ENCODE measurements at places on chromosomes 4 and X.

DNA sequence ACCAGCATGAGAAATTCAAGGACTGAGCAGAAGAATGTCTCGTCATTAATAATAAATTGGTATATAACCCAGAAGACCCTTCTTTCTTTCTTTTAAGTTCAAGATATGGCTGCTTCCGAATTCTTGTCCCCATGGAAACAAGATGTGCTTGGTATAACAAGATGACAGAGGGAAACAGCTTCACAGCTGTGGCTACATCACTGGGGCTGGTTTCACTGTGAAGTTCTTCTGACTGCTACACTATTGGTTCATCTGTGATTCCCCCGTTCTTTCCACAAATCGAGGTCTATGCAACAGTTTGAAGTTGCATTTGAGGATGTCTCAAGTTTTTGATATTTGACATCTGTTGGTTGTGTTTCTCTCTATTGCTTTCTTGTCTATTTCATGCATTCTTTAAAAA, 12.3 kb upstream of the DTHD1 start:
- DNase-seq: no peak

DNA sequence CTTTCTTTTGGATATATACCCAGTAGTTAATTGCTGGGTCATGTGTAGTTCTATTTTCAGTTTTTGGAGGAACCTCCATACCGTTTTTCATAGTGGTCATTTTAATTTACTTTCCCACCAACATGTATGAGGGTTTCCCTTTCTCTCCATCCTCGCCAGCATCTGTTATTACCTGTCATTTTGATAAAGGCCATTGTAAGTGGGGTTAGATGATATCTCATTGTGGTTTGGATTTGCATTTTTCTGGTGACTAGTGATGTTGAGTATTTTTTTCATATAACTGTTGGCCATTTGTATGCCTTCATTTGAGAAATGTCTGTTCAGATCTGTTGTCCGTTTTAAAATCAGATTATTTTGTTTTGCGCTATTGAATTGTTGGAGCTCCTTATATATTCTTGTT, 28.8 kb upstream of the CXCL2 start:
- no peak for DNase-seq

DNA sequence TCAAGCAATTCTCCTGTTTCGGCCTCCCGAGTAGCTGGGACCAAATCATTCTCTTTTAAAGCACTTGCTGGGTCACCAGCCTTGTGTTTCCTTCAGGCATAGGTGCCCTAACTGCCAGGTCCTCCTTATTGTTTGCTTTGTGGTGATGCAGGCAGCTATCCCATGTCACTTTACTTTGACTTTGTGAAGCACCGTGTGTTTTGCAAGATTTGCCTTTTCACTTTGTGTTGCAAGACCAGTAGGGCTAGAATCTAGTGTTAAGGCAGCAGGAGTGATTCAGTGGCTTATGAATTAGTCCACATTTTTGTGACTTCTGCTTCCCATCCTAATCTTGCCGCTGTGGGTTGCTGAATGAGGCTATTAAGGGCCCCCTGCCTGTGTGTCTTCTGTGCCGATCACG, 20.2 kb downstream of the SYAP1 start:
- DNase-seq: no peak

DNA sequence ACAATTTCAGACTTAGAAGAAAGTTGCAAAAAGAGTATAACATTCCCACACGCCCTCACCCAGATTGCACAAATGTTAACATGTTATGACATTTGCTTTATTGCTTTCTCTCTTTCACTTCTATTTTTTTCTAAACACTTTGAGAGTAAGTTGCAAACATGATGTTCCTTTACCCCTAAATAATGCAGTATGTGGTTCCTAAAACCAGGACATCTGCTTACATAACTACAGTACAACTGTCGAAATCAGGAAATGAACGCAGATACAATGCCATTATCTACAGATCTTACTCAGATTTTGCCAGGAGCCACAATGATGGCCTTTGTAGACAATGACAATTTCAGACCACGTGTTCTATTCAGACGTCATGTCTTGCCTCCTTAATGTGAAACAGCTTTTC, 22.4 kb downstream of the SH3TC1 start:
- DNase-seq: no peak

DNA sequence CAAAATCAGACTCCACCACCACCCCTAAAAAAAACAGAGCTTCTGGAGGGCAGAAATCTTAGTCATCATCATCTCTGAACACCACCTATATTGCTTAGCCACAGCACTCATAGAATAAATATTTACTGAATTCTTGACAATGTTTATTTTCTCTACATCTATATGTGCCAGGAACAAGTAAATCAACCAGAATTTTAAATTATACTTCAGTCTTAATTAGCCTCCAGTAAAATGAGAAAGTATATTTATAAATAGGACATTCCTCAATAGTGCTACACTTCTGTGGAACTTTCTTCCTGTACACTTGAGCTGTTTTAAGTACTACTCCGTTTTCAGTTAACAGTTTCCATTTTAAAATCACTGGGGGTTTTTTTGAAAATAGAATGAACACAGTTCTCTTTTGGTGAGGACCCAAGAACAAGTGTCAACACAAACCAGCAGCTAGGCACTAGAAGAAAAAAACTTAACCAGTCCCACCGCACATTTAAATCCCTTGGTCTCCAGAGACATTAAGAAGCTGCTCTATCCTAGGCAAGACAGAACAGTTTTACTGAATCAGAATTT, 25.5 kb downstream of the SMIM14 start:
- no peak for DNase-seq

DNA sequence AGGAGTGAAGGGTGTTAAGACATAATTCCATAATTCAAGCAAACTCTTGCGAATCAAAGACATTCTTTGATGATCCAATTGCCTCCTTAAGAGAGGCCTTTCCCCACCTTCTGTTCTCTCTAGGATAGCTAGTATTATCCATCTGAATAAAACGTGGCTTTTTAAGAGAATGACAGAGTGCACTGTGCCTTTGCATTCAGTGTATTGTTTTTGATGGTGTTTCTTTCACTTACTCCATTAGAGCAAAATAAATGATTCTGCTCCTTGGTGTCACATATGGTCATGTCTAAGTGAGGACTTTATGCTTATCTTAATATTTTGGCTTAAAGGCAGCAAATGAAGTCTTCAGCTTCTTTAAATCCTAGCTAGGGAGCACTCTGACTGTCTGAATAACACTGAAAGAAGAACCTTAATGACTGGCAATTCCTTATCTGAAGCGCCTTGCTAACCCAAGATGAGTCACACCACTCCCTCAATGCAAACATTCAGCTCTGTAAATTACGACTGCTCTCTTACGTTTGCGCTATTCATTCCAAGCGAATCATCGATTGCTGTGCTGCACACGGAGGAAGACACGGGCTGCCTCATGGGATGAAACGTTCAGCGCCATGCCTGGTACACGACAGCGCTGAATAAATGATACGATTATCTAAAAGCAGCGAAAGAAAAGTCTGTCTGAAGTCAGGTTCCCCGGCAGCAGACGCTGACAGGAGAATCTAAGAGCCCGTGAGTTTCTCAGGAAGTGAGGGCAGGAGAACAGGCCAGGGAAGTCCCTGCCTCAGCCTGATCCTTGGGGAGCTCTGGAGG, 35.1 kb upstream of the GEMIN8 start:
- no peak for DNase-seq

- no peak for DNase-seq
Observed at GRCh38 chr4:3228881-3229280, 20.1 kb upstream of the MSANTD1 start.

GRCh38 chrX:13776387-13776786, 40.5 kb downstream of the GPM6B start:
- DNase-seq: no peak

DNA sequence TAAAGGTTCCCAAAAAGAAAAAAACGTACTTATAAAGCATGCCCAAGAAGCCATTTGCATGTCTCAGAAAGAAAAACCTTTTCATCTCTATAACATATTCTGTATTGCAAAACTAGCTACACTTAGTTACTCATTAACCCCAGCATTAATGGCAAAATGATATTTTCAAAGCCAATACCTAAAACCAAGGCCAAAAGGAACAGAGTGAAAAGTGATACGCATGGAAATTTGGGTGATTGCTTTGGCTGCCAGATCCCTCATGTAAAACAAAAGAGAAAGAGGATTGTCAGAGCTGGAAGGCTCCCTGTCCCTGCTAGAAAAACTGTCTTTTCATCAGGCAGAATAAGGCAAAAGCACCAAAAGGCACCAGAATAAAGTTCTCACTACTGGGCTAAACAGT, 46.8 kb upstream of the RADX start:
- no peak for DNase-seq

GRCh38 chr4:10963958-10964703, 279.6 kb upstream of the CLNK start:
- no peak for DNase-seq

DNA sequence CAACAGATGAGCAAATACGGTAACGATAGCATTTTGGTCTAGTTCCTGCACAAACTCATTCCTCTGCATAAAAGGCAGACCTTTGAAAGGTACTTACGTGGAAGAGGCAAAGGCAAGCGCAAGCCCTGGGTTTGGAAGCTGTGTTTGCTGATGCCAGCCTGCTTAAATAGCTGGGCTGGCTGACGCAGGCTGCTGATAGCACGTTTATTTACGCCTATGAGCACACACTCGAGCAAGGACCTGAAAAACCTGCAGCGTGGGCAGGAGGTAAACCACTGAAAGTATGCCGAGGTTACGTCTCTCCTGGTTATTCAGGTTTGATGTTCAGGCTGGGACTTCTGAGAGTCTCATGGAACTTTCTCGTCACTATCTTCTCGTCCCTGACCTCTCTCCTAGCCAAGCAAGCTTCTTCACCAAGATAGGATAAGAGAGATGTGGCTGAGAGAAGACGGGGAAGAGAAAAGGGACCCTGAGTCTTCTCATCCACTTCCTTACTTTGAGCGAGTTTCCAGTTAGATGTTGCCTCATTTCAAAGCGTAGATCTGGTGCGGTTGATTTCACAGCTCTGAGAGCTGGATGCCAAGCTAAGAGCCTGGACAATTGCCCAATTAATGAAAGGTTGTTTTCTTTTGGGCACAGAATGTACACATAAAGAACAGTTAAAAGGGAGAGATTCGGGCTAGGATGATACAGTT, at the start of gene HOPX:
TSS of gene HOPX (minus strand) at position 139 of the 695 bp plus-strand sequence. CDS start 23,480 bp downstream, outside the sequence.
- DNase-seq: no peak

GRCh38 chrX:31845003-31845402, 773.2 kb upstream of the FTHL17 start:
- no peak for DNase-seq

- no peak for DNase-seq
Observed at GRCh38 chrX:123964156-123964834, 2.8 kb downstream of the STAG2 start.

GRCh38 chr4:76752861-76753501, 145.0 kb downstream of the SOWAHB start:
- no peak for DNase-seq

GRCh38 chrX:63012574-63012973, 338.6 kb downstream of the SPIN4 start:
- no peak for DNase-seq

DNA sequence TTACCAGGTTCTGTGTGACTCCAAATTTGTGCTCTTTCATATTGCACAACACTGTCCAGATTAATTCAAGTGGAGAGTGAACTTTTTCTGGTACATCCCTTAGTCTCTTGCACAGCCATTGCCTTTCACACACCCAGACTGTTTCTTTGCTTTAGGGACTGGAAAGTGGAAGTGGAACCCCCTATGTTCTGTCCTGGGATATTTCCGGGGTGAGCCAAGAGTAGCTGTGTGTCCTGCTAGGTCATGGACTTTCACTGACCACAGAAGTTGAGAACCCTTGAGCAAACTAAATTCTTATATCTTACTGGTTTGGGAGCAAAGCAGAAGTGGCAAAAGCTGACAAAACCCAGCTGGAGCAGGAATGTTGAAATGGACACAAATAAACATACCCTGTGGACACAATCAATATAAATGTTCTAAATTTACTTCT, 10.3 kb upstream of the VSIG4 start:
- DNase-seq: no peak

DNA sequence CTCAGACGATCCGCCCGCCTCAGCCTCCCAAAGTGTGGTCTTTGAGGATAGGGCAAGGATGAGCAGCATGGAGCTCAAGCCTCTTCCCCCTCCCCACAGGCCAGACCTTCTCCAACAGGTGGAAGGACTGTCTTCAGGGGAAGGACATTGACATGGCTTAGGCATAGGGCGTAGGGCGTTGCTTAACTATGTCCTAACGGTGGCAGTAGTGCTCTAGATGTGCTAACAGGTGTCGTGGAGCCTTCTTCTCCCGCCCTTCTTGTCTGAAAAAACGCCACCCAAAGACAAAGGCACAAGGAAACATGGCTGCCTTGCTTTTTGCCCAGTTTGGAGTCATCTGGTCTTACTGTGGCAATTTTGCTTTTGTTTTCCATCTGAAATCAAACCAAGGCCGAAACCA, 219.8 kb downstream of the OR13H1 start:
- no peak for DNase-seq

- no peak for DNase-seq
Observed at GRCh38 chrX:110683925-110684324, 111.7 kb downstream of the CHRDL1 start.

GRCh38 chrX:45527834-45528233, 327.2 kb upstream of the DIPK2B start:
- no peak for DNase-seq

DNA sequence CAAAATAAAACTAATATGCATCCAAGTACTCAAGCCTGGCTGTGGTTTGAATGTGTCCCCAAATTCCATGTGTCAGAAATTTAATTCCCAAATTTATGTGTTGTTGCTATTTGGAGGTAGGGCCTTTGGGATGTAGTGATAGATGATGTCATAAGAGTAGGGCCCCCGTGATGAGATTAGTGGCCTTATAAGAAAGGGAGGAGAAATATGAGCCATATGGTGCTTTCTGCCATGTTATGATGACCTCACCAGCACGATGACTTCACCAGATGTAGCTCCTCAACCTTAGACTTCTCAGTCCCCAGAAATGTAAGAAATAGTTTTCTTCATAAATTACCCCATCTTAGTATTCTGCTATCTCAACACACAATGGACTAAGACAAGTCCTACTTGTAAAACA, 2264.0 kb downstream of the ARAP2 start:
- DNase-seq: no peak

GRCh38 chr4:70753630-70754029, 31.9 kb downstream of the RUFY3 start:
- DNase-seq: no peak

- no peak for DNase-seq
Observed at GRCh38 chr4:168833881-168834280, 176.2 kb downstream of the CBR4 start.

DNA sequence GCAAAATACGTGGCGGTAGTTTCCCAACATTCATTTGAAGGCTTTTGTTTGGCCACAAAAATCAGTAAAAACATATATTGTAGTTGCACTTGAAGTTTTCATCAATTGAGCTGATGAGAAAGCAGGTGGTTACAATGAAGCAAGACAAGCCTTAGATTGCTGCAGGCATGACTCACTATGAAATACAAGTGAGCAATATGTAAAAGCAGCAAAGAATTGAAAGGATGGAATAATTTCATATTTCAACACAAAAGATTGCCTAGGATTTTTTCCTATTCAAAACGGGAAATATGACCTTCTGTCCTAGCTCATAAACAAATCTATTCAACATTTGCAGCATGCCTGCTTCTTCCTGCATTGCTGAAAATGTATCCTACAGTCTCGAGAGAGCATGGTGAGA, 190.9 kb upstream of the BANK1 start:
- DNase-seq: no peak

GRCh38 chrX:3669841-3670475, 43.5 kb downstream of the PRKX start:
- no peak for DNase-seq

GRCh38 chr4:101527188-101527587, 179.9 kb upstream of the PPP3CA start:
- no peak for DNase-seq
